Hepatic stellate cell (primary cell): ENCODE measurements at places on chromosomes 16 and 17.

DNA sequence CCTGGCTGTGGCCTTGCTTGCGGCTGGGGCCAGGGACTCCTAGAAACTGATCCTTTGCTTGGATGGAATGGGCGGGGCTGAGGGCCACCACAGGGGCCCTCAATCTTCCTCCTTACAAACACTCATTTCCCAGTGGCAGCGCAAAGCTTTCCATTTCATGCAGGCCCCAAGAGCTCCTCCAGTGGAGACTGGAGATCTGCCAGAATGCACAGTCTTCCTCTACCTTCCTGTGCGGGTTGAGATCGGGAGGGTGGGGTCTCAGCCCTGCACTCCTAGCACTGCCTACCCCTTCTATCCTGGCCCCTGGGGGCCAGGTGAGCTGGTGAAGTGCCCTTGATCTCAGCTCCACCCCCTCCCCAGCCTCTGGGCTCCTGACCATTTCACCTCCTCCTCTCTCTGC is 1.7 kb downstream of the NRN1L start:
- DNase-seq = no peak

DNA sequence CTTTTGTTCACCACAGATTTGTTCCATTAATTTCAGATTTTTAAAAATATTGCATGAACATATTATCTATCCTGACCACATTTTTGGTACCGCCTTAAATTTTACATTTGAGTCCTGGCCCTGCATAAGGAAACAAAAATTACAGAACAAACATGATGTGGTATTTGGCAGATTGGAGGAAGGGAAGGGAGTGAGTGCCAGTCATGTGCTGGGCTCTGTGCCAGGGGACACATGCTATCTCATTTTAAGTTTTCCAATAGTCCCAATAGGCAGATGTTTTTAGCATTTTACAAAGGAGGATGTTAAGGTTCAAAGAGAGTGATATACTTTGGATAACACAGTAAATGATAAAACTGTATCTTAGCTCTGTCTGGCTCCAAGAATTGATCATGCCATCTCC is 185.1 kb downstream of the CDK5R1 start:
- DNase-seq = no peak

DNA sequence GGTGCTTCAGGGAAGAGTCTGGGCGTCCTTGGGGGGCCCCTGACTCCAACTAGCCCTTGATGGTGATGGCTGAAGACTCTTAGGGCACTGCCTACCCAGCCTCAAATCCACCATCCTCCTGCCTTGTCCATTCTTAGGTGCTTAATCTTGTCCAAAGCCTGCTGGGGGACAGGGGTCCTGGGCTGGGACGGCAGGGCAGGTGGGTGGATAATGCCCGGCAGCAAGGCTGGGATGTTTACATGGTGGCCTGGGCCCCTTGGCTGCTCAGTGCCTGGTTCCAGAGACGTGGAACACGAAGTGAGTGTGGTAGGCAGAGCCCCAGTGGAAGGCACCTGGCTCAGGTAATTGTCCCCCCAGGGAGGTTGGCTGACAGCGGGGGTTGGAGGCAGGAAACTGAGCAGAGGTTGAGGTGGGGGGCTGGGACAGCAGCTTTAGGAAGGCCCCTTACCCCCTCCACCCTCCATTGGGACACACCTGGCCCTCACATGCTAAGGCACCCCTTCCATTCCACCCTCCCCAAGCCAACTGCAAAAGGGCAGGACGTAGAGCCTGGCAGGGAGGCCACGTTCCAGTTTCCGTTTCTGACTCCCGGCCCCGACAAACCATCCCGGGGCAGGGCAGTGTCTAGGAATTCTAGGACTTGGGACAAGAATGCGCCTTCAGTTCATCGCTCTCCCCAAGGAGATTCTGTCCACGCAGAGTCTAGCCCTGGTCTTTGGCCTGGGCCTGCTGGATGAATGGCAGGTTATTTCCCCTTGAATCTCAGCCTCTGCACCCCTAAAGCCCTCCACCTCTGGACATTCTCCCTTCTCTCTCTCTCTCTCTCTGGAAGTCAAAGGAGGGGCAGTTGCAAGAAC is 1.9 kb downstream of the FOXJ1 start:
- no peak for DNase-seq

GRCh38 chr16:78368121-78369102 is 269.0 kb downstream of the WWOX start:
- no peak for DNase-seq

DNA sequence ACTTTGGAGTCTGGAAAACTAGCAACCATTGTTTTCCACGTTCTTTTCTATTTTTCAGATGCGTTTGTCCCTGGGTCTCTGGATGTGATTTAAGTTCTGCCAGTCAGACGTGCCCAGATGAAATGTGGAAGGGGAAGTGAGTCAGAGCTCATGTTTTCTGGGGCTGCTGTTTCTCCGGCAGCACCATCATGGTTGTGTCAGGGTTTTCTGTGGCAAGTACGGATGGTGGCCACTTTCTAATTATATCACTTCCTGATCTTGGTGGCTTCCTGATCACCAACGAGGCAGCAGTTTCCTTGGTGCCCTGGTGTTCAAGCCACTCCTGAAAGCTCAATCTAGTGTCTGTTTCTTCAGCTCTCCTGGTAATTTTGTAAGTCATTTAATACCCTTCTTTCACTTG is 31.4 kb upstream of the PMFBP1 start:
- no peak for DNase-seq

DNA sequence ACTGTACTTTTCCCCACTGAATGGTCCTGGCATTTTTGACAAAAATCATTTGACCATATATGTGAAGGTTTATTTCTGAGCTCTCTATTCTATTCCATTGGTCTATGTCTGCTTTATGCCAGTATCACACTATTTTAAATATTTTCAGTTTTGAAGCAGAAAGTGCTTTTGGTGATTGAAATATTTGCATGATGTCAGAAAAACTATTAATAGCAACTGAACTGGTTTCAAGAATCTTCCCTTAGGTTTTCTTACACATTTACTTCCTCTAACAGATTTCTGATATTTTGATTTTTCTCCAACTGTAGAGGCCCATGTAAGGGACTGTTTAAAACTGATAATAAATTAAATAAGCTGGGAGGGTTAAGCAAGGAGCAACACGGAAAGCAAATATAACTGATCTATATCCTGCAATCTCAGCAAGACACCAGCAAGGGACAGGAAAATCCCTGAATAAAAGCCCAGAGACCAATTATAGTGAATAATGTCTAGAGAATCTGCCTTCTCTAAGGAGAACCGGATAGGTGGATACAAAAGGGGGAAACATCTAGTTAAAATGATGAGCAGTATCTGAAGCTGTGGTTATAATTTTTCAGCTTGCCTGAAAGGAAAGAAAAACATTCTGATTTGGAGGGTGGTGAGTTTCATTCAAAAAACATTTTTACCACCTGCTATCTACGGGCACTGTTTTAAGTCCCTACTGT is 80.9 kb upstream of the STAC2 start:
- DNase-seq = peak; percentile 25

DNA sequence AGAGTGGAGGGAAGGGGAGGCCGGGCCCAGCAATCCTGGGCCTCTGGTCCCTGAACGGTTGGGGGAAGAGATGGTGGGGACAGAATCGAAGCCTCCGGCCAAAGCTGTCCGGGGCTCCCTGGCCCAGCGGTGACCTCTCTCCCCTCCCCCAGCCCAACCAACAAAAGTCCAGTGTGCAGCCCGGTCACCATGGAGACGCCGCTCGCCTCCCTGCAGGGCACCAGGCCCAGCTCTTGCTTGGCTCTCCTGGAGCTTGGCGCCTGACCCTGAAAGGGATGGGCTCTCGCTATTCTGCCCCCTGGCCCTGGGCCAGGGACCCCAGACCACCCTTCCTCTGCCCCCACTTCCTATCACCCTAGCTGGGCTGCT is 1.3 kb downstream of the METRN start:
- no peak for DNase-seq

DNA sequence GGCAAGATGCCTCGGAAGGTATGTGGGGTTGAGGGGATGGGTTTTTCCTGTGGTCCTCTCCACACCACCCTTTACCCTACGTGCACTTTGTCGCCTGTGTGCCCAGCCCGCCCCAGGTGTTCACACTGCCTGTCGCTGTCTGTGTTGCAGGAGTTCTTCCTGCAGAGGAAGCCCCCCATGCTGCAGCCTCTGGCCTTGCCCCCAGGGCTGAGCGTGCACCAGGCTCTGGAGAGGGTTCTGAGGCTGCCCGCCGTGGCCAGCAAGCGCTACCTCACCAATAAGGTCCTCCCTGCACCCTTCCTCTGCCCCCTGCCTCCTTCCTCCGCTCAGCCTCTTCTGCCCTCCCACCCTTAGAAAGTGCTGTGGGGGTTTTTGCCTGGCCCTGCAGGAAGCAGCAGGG is 15.2 kb downstream of the PFAS start:
- DNase-seq = no peak

DNA sequence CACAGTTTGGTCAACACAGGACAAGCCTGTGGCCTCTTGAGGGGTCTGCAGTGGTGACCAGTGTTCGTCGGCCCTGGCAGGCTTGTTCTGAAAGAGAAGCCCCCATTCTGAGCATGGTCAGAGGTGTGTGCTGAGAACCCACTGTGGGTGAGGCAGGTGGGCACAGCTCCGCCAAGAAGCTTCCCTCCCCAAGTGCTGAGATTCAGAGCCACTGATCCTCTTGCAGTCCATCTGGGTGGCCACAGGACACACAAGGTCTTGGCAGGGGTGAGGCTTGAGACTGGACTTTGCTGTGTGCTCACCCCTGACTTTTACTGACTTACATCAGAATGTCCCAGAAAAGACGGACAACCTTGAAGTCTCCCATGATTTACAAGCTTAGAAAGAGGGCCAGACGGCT is 18.7 kb downstream of the MPRIP start:
- no peak for DNase-seq

GRCh38 chr17:39791111-39791992 is 53.6 kb downstream of the GRB7 start:
- DNase-seq = no peak

- peak; percentile 87 for DNase-seq
Observed at GRCh38 chr16:70738083-70738977, 52.5 kb upstream of the MTSS2 start.

- DNase-seq = peak; percentile 58
Observed at GRCh38 chr17:7136266-7136877, 21.8 kb upstream of the ASGR2 start.

DNA sequence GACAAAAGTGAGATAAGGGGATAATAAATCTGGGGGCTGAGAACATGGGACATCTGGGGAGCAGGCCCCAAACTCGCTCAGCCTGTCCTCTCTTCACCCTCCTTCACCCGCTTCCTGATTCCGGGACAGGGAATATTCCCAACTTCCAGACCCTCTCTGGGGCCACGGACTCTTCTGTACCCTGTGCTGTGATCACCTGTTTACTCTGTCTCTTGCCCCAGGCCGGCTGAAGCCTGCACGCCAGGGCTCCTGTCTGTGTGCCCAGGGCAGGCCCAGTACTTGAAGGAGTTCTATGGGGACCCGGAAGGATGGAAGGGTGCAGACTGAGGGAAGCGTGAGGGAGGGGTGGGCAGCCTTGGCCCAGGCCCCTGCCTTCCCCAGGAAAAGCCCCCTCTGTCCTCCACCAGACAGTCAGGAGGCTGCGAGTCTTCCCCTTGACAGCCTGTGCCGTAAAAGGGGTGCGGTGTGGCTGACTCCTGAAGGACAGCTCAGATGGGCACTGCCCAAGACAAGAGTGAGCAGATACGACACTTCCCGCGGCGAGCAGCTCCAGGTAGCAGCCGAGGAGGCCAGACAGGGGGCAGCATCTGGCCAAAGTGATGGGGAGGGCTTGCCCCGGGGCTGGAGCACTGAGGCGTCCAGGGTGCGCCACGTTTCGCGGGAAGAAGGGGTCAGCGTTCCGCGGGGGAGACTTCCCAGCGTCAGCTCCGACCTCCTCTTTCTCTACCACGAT is 1.0 kb upstream of the CCNF start:
- no peak for DNase-seq
